Stimulated activated CD8-positive, alpha-beta memory T cell treated with anti-CD3 and anti-CD28 coated beads, Interleukin-4, amount 100 ng/mL, for 4 hours (primary cell): ENCODE measurements at places on chromosomes 3 and 15.

DNA sequence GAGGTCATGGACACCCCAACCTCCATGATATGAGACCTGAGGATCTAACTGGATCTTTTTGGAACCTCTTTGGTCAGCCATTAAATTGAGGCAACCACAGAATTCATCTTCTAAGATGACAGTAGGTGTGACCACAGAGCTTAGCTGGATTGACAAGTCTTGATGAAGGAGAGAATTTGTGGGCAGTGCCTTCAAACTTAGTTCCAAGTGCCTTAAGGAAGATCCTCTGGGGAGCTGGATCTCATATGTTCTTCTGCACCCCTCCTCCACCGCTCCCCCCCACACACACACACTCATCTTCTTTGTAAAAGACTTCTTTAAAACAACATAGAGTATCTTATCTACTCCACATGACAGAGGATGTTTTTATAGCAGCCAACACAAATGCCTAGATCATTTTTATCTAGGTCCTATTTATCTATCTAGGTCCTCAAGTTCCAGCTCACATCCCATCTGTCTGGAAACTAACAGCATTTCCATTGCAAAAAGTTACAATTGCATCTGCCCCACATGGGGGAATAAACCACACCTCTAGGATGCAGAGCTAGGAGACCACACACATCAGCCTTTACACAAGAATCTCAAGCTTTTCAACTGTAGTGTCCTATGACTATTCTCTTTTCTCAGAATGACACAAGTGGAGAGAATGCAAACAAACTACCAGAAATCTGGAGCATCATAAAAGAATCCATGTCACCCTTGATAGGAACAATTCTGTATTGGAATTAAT is 37.4 kb downstream of the WWTR1 start:
- no peak for DNase-seq

- no peak for DNase-seq
Measured at GRCh38 chr3:72008226-72008996, 223.5 kb upstream of the PROK2 start.

DNA sequence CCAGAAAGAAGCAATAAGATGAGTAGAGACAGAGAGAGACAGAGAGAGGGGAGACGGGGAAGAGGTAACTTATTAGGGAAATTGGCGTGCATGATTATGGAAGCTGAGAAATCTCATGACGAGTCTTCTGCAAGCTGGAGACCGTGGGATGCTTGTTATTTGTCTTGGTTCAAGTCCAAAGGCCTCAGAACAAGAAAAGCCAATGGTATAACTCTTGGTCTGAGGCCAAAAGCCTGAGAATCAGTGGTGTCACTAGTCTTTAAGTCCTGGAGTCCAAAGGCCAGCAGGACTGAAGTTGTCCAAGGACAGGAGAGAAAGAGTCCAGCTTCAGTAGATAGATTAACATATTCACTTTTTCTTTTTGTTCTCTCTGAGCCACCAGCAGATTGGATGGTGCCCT is 613.6 kb downstream of the CADM2 start:
- no peak for DNase-seq

DNA sequence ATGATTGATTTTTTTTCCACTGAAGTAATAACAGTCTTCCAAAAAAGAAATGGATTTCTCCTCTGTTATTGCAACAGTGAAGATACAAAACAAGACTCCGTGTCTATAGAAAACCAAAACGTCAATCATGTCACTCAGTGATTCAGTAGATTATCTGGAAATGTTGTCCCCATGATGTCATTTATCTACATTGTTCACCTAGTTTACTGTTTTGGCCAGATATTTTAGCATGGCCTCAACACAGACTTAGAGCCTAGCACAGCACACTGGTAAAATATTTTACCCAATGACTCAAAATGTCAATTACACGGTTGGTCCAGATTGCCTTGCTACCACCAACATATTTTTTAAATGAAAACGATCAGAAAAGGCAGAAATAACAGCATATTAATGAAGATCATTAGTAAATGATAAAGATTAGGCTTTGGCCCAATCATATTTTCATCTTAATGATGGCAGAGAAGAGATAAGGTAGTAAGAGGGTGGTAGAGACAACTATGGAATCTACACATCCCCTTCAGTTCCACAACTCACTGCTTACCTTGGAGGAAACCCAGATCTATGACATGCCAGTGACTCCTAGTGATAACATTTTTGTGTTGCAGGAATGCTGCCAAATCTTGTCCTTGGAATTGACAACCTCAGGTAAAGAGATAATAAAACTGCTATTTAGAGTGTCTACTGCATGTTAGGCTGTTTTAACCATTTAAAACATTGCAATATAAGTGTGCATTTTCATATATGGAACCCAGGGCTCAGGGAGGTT is 347.7 kb upstream of the ARPP21 start:
- DNase-seq, result no peak

DNA sequence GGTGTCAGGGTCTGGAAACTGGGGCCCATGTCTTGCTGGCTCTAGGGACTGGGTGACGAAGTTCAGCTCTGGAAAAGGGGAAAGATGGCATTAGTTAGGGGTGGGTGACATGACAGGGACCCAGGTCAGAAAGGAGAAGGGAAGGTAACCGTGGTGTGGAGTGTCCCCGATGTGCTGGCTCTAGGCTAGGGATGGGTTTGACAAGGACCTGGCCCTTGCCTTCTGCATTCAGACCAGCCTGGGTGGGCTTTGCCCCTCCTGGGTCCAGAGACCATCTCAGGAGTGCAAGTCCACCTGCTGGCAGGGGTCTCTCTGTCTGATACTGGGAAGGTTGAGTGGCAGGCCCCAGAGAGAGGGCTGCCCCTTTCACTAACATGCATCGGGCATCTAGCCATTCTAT is 28.7 kb upstream of the ATP2B2 start:
- no peak for DNase-seq

- no peak for DNase-seq
Measured at GRCh38 chr3:170563712-170564423, 22.0 kb downstream of the SLC7A14 start.

DNA sequence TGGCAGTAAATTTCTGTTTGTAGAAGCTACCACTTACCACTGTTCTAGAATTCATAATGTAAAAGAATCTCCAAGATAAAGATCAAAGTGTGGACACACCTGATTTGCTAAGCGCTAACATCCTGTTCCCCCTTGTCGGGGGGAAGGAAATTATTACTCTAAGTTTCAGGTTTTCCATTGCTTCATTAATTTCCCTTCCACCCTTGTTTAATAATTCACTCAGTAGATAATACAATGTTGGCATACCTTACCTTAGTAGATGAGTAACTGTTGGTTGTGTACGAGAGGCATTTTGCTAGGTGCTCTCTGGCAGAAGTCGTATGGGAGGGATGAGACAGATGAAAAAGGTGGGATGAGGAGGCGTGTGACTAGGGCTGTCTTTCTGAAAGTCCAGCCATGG is 641.2 kb upstream of the ARRDC4 start:
- DNase-seq, result no peak
